ENCODE measurements at places on chromosomes 1 and 21. TPM values are rescaled to one million over a fixed set of nuclear protein-coding genes. Genes with fewer than 3 reads are reported as not detected.

EDN2 gene
- not detected for total RNA-seq

IL12RB2 gene
- 15.2 TPM for total RNA-seq

DNALI1 gene
- not detected for total RNA-seq

ABCG1 gene
- 13.2 TPM for total RNA-seq

LRRC7 gene
- total RNA-seq = not detected

XCL2 gene
- total RNA-seq = 19.3 TPM

KIF21B gene
- total RNA-seq = 143 TPM

UBL4B gene
- total RNA-seq = not detected

TCEA3 gene
- 20.4 TPM for total RNA-seq

NADK gene
- 69.7 TPM for total RNA-seq

LEMD1 gene
- 0.97 TPM for total RNA-seq

HMGN2 gene
- 846 TPM for total RNA-seq

SLC35F3 gene
- total RNA-seq = 33.8 TPM

OR2T27 gene
- total RNA-seq = not detected

RNU1-4 gene
- 3,430 TPM for total RNA-seq

PCSK9 gene
- not detected for total RNA-seq

PKP1 gene
- not detected for total RNA-seq

RGS16 gene
- total RNA-seq = 1.4 TPM

CAMSAP2 gene
- total RNA-seq = 1.2 TPM

TMEM200B gene
- total RNA-seq = not detected

CTSE gene
- total RNA-seq = not detected

FOXD2 gene
- total RNA-seq = 0.71 TPM

GBP6 gene
- total RNA-seq = 0.23 TPM

VCAM1 gene
- total RNA-seq = 0.51 TPM

NID1 gene
- total RNA-seq = 0.14 TPM

TMPRSS15 gene
- total RNA-seq = not detected

RORC gene
- total RNA-seq = 1.4 TPM

CFHR4 gene
- not detected for total RNA-seq

SYT6 gene
- total RNA-seq = not detected

Measured in activated naive CD8-positive, alpha-beta T cell treated with anti-CD3 and anti-CD28 coated beads, Interleukin-2, amount 10 ng/mL, durations not matched to agents 7 days and 5 days (primary cell).